ENCODE measurements at places on chromosomes 5 and 9.

DNA sequence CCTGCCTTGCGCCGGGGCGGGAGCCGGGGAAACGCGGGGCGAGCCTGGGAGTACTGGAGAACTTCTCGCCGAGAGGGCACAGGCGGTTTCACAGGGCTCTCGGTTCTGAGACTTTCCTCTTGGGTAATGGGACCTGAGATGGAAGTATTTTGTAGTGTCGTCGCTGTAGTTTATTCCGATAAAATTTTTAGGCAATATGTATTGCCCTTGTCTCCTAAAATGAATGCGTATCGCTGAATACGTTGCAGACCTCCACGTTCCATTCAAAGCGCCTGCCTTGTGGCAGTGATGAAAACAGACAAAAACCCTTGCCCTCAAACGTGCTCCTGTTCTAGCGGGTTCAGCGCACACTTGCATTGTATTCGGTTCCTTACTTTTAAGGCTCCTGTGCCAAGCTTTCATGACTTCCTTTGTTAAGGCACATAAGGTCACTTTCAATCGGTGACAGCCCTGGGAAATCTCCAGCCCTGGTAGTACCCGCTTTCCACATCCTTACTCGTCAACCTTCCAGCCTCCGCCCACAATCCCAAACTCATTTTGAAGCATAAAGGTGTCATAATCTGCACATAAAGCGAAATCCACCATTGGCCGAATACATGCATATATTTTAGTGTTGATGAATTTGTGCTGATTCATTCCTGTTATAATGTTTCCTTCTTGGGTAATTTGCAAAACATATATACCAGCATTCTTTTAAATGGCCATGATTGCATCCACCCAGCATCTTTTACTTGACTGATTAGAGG lies 694 bp downstream of the RMI1 start:
- DNase-seq = peak; percentile 72

GRCh38 chr5:150593593-150593992 lies 46.9 kb upstream of the SYNPO start:
- no peak for DNase-seq

GRCh38 chr5:38519476-38519875 lies 37.0 kb downstream of the LIFR start:
- DNase-seq = no peak

DNA sequence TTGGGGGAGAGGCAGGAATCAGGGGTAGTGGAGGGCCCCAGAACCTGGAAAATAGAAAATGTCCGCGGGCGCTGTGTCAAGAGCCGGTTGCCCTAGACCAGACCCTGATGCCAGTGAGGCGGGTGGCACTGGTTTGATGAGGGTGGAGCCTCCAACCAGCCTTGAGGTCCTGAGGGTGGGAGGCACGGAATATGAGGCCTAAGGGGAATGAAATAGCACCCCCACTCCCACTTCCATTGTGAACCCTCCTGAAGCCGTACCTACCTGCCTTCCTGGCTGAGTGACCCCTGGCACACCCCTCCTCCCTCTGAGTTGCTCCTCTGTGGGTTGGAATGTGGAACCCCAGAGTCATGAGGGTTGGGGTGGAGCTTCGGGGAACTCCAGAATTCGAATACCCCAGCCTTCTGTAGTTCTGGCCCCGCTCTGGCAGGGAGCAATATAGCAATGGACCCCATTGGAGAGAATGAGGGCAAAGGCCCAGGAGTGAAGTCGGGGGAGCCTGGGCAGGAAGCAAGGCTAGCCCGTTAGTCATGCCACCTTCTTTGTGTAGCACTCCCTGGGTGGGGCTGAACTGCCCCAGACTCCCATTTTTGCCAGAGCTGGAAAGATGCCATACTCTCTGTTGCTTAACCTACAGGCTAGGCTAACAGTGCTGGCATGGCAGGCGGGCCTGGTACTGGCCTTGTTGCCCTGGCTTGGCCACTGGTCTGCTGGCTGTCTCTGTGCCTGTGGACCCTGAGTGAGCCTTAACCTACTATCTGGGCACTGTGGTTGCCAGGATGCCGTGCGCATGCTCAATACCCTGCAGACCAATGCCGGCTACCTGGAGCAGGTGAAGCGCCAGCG lies 1.0 kb downstream of the FPGS start:
- peak; percentile 73 for DNase-seq

DNA sequence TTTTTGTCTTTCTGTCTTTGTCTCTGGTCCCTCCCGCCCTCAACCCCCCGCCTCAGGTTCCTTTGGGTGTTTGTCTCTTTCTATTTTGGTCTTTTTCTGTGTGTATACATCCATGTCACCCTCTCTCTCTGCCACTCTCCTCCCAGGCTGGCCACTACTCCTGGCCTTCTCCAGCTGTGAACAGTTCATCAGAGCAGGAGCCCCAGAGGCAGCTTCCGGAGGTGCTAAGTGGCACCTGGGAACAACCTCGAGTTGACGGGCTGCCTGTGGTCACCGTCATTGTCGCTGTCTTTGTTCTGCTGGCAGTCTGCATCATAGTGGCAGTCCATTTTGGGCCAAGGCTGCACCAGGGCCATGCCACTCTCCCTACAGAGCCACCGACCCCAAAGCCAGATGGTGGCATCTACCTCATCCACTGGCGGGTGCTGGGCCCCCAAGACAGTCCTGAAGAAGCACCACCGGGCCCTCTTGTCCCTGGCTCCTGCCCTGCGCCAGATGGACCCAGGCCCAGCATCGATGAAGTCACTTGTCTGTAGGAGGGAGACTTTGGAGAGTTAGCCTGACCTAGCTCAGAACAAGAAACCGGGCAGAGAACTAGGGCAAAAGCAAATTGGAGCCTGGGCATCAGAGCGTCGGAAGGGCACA lies 1.7 kb downstream of the SMIM33 start:
- DNase-seq = no peak

GRCh38 chr5:171480239-171480638 lies 60.8 kb downstream of the FGF18 start:
- no peak for DNase-seq

- DNase-seq = peak; percentile 70
Observed at GRCh38 chr9:134515026-134515821, 126.4 kb upstream of the COL5A1 start.

DNA sequence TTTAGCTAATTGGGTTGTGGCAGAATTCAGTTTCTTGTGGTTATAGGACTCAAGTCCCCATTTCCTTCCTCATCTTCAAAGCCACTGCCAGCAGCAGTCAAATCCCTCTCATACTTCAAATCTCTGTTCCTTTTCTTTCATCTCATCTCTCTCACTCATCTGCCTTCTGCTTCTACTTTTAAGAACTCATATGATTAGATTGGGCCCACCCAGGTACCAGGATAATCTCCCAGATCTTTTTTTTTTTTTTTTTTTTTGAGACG lies 8.0 kb upstream of the REEP5 start:
- DNase-seq = no peak

DNA sequence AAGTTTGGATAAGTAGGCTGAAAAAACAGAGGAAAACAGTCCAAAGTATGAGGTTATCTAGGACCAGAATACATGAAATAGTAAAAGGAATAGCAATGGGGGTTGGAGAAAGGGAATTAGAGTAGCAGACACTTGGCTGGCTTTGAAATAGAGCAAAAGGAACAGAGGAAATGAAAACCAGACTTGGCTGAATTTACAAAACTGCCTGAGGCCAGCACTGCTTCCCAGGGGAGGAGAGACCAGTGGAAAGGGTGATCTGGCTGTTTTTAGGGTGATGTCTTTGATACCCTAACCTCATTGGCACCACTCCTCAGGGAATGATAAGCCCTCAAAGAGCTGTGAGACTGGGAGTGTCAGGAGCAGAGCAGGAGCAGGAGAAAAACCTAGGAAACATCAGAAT lies 413.4 kb upstream of the SLC30A5 start:
- DNase-seq = peak; percentile 72

- DNase-seq = peak; percentile 96
Observed at GRCh38 chr5:136016945-136017530, 11.8 kb upstream of the TGFBI start.

DNA sequence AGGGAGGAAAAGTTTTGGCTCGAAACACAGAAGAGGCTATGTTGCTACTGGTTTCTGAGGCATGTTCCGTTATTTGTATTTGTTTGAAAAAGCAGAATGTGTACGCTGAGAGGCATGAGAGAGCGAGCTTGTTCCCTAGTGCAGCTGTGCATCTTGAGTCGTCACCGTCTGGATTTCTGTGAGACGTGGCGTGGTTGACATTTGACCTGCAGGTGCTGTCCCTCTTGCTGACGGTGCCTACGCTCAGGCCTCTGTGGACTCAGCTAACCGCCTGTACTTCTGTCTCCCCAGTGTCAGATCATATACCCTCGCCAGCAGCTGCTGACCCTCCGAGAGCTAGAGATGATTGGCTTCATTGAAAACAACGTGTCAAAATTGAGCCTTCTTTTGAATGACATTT lies 21.5 kb downstream of the TRIP13 start:
- no peak for DNase-seq

GRCh38 chr9:25472085-25472607 lies 206.1 kb downstream of the TUSC1 start:
- no peak for DNase-seq

DNA sequence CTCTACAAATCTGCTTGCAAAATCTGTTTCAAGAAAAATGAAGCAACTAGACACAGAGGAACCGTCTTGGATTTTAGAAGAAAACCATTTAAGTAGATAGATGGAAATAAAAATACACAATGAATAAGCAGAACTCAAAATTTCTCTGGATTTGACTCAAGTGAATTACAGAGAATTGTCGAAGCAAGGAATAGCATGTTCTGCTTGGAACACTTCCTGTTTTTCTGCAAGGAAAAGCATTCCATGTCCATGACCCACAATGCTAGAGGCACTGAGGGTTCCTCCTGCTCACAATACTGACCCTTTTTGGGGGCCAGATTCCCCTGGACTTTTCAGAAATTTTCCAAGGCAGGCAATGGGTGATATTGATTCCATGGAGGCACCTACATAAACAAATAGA lies 29.8 kb downstream of the PRUNE2 start:
- DNase-seq = peak; percentile 48

DNA sequence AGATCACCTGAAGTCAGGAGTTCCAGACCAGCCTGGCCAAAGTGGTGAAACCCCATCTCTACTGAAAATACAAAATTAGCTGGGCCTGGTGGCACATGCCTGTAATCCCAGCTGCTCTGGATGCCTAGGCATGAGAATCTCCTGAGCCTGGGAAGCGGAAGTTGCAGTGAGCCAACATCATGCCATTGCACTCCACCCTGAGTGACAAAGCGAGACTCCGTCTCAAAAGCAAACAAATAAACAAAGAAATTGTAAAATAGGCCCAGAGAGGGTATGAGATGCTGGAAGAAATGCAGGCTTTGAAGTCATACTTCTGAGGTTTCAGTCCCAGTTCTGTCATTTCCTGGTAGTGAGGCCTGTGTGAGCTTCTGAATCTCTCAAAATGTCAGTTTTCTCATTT lies 5.3 kb upstream of the ARHGEF37 start:
- no peak for DNase-seq

DNA sequence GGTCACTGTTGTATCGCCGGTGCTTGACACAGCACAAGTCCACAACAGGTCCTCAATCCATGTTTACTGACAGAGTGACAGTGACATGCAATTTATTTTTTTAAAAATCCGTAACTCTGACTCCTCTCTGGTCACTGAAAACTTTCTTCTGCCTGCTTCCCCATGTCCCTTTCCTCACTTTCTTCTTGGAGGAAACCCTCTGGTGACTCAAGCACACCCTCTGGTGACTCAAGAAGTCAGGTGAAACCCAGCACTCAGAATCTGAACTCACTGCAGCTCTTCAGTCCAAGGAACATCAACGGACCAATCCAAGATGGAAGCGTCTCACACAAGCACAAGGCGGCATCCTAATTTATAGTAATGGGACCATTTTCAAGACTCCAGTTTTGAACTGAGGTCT lies 245.9 kb downstream of the FSTL4 start:
- no peak for DNase-seq

GRCh38 chr9:125810161-125810560 lies 63.0 kb downstream of the PBX3 start:
- peak; percentile 42 for DNase-seq

DNA sequence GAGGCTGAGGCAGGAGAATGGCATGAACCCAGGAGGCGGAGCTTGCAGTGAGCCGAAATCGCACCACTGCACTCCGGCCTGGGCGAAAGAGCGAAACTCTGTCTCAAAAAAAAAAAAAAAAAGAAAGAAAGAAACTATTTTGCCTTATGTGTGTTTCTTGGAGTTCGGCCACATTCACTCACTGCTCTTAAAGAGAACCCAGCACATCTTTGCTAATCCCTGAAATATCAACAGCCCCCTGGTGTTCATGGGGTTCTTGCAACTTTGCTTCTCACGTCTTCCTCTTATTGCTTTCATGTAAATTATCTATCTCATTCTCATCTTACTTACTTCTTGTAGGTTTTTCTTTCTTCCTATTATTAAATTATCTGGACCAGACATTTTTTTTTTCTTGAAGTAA lies 126.3 kb upstream of the ASTN2 start:
- DNase-seq = no peak

GRCh38 chr5:96601715-96602244 lies 60.4 kb upstream of the CAST start:
- DNase-seq = peak; percentile 82

DNA sequence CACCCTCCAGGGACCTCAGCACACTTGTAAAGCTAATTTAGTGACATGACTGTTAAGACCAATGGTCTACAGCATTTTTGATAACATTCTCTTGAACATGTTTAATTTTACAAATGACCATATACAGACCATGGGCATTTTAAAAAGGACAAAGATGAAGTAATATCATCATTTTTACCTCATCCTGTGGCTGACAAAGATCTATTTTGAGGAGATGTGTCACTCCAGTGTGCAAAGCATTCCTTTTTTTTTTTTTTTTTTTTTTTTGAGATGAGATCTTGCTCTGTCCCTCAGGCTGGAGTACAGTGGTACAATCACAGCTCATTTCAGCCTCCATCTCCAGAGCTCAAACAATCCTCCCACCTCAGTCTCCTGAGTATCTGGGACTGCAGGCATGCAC lies 118.2 kb upstream of the TBC1D2 start:
- no peak for DNase-seq

DNA sequence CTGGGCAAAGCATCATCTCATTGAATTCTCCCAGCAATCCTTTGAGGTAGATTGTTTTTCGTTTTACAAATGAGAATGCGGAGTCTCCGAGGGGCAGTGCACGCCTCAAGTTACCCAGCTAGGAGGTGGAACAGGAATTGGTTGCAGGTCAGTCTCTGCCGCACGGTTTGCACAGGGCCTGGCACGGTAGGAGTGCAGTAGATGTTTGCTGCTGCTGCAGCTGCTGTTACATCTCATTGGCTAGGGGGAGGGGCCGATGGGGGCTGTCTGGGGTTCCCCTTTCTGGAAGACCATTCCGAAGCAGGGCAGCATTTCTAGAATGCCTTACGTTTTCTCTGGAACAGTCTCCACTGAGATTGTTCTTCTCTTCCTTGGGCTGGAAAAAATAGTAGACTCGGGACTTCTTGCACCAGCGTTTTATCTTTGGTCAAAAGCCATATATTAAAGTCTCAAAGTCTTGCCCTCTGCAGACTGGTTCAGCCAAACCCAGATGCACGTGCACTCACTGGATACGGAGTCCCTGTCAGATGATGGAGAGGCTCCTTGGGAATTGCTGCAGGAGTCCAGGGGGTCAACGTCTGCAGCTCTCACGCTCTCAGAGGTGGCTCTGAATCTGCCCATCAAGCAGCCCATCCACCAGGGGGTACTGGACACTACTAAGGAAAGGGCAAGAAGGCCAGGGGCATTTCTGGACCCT lies 1.2 kb downstream of the USP20 start:
- no peak for DNase-seq

- no peak for DNase-seq
Observed at GRCh38 chr5:1321576-1321975, 23.3 kb downstream of the CLPTM1L start.

- DNase-seq = no peak
Observed at GRCh38 chr9:137959641-137960411, 82.2 kb downstream of the CACNA1B start.
